ENCODE measurements at places on chromosomes 2 and 18. TPM values are rescaled to one million over a fixed set of nuclear protein-coding genes. Genes with fewer than 3 reads are reported as not detected.

GRCh38 chr2:192072778-192073177 is 122.0 kb downstream of the TMEFF2 start:
- no peak overlapping the region for H3K4me3 ChIP-seq
- no peaks in the 10 kb centered on the region for H3K36me3 ChIP-seq
- DNase-seq, result no peak
- H3K27me3 ChIP-seq, result no peaks in the 10 kb centered on the region
- H3K27ac ChIP-seq, result no peak overlapping the region
- H3K4me1 ChIP-seq, result no peaks in the 10 kb centered on the region

DNA sequence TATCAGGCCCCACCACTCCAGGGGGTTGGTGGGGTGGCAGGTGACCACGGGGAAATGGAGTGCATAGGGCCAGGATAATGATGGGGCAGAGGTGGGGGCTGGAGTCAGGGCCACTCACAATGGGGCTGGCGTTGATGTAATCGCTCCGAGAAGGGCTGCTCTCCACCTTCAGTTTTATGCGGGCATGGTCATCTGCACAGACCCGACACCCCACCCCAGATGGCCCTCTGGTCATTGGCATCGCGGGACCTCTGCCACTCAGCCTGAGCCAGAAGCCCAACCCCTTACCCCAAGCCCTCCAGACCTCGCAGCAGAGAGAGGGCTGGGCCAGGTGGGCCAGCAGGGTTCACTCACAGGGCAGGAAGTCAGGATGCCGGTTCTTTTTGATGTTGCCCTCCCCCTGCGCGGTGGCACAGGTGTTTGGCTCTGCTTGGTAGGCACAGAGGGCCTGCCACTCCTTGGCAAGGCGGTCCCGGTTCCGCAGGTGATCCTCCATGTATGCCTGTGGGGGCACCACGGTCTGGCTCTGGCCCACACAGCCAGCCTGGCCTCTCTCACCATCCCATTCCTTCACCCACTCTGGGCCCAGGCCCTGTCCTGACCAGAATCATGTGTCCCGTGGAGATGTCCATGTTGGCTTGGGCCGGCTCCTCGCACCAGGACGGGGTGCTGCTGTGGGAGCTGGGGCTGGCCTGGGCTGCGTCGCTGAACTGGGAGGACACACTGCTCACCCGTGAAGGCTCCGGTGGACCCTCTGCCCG is 12.4 kb downstream of the PTPRN start:
- peaks cover 8% of the 10 kb centered on the region for H3K36me3 ChIP-seq
- H3K27ac ChIP-seq, result no peak overlapping the region

DNA sequence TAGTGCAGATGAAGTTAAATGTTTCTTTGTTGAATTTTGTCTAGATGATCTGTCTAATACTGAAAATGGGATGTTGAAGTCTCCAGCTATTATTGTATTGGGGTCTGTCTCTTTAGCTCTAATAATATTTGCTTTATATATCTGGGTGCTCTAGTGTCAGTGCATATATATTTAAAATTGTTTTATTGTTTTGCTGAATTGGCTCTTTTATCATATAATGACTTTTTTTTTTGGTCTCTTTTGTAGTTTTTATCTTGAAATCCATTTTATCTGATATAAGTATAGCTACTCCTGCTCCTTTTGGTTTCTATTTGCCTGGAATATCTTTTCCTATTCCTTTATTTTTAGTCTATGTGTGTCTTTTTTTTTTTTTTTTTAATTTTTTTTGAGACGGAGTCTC is 79.2 kb downstream of the COMMD1 start:
- H3K4me3 ChIP-seq, result no peak overlapping the region
- H3K36me3 ChIP-seq, result no peaks in the 10 kb centered on the region
- no peaks in the 10 kb centered on the region for H3K27me3 ChIP-seq
- no peak overlapping the region for H3K27ac ChIP-seq
- peaks cover 9% of the 10 kb centered on the region for H3K4me1 ChIP-seq

DNA sequence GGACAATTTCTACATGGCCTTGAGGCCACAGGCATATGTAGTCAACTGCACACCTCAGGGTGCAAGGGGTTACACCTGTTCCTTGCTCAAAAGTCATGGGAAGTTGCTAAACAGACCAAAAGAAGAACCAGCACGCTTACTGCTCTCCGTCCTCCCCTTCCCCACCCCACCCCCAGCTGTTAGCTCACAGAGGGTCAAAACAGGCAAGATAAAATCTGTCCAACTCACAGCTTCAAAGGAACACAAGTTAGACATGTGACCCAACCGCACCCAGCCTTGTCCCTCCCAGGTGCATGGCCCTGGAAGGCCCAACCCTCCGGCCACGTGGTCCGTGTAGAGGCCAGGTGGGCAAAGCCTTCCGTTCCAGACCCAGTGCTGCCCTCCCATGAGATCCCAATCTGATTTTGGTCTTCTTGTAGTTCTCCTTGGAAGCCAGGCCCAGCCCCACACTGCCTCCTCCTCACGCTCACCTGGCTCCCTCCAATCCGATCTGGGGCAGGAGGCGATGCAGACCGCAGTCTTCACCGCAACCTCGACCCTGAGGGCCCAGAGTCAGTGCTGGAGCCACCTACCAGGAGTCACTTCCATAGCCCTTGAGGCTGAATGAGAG is 14.5 kb upstream of the ASPRV1 start:
- H3K36me3 ChIP-seq, result no peaks in the 10 kb centered on the region
- no peak overlapping the region for H3K27ac ChIP-seq
- H3K4me3 ChIP-seq, result no peak overlapping the region
- no peaks in the 10 kb centered on the region for H3K27me3 ChIP-seq
- no peaks in the 10 kb centered on the region for H3K4me1 ChIP-seq

DNA sequence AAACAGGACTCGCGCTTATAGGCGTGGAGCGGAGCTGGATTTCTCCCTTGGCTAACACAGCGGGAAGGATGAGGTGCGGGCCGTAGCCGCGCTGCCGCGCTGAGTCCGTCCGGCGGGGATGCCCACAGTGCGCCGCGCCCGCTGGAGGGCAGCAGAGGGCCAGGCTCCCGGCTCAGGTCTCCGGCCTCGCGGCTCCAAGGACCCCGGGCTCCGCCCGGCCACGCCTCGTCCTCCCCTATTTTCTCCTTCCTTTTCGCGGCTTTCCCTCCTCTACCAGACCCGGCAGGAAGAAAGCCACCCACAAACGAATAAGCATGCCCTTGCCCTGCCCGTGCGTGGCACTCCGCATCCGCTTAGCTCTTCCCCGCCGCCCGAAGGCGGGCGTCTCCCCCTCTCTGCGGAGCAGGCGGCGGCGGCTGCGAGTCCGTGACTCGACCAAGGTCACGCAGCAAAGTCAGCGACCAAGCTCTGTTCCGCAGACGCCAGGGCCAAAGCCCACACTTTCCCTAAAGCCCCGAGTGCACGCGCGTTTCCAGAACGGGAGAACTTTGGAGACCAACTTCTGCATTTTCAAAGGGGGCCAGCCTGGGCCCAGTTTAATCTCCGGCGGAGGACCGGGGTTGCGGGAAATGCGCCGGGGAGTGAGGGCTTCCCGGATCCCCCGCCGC is 48.5 kb downstream of the KCNIP3 start:
- peak; percentile 93 for DNase-seq
- peak overlapping the region; percentile 78 for H3K4me3 ChIP-seq
- H3K27me3 ChIP-seq, result peaks cover 30% of the 10 kb centered on the region
- no peak overlapping the region for H3K27ac ChIP-seq
- H3K36me3 ChIP-seq, result peaks cover 4% of the 10 kb centered on the region

DNA sequence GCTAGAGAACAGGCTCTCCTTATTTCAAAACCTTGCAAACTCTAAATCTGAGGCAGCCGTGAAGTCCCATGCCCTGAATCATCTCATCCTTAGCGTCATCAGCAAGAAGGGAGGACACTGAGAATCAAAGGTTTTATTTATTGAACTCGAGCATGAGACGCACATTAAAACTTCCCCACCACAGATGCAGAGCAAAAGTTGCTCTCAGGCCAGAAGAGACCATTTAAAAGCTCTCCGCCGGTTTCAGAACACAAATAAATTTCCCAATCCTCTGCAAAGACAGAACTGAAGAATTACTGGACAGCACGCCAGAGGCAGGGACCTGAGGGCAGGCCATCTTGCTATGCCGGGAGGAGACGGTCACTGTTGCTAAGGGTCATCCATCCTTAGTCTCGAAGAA is 1.3 kb downstream of the AMMECR1L start:
- H3K36me3 ChIP-seq, result peaks cover 46% of the 10 kb centered on the region
- peak overlapping the region; percentile 92 for H3K4me3 ChIP-seq
- H3K4me1 ChIP-seq, result peaks cover 26% of the 10 kb centered on the region
- H3K27me3 ChIP-seq, result no peaks in the 10 kb centered on the region

DNA sequence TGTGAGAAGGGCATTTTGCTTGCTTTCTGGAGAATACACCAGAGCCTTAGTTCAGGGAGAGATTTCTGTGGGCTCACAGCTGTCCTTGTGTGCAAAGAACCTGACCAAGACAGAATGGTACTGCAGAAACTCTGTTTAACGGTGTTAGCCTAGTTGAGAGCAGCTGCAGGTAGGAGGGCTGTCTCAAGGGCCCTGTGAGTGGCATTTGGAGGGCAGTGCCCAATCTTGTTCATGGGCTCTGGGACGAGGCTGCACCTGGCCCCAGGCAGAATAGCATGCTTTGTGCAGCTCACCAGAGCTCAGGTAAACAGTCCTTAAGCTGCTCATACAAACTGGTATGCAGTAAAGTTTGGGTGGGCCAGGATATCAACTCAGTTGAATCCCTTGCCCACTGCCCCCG is 16.9 kb upstream of the RGPD4 start:
- no peaks in the 10 kb centered on the region for H3K27me3 ChIP-seq
- H3K27ac ChIP-seq, result no peak overlapping the region
- H3K36me3 ChIP-seq, result no peaks in the 10 kb centered on the region
- H3K4me1 ChIP-seq, result peaks cover 20% of the 10 kb centered on the region

DNA sequence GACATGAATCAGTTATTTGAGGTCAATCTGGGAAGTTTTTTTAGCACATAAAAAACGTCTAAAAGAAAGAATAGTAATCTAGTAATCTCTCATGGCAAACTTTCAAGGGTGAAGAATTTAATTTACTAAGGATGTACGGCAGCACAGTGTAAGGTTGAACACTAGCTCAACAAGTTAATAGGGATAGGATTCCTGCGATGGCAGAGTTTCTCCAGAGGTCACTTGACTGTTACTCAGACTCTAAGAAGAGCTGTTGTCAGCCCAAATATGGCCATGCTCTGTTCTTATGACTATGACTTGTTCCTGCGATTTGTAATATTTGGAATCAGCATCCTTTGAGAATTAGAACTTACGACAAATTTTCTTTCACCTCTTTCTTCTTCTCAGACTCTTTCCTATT is 553.3 kb upstream of the TNP1 start:
- H3K4me1 ChIP-seq, result no peaks in the 10 kb centered on the region
- H3K27ac ChIP-seq, result no peak overlapping the region
- no peak for DNase-seq
- no peaks in the 10 kb centered on the region for H3K27me3 ChIP-seq

DNA sequence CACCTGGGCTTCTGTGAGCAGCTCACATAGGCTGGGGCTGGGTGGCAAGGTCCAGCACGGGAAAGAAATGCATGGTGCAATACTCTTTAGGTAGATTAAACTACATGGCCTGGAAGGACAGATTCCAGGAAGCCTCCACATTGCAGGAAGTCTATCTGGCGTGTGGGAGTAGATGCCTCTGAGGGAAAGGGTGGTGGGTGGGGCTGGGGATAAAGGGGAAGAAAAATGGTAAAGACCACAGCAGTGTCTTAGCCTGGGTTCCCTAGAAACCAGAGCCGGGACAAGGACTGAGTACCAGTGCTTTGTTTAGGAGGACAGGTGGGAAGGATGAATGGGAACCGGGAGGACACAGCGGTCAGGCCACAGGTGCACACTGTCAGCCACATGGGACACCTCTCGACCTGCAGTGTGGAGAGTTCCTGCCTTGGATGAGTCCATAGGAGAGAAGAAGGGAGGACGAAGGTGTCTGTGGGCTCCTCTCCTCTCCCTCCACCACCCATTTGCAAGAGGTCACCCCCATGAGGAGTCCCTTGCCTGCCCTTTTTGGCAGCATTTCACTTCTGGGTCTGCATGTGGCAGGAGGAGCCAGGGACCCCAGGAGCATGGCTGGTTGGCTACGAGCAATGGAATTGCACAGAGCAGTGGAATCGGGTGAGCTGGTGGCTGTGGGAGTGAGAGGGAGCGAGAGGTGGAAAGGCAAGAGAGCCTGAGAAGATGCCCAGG is 91.5 kb upstream of the HS6ST1 start:
- H3K36me3 ChIP-seq, result no peaks in the 10 kb centered on the region
- no peaks in the 10 kb centered on the region for H3K4me1 ChIP-seq
- DNase-seq, result no peak
- H3K27me3 ChIP-seq, result no peaks in the 10 kb centered on the region
- no peak overlapping the region for H3K27ac ChIP-seq

DNA sequence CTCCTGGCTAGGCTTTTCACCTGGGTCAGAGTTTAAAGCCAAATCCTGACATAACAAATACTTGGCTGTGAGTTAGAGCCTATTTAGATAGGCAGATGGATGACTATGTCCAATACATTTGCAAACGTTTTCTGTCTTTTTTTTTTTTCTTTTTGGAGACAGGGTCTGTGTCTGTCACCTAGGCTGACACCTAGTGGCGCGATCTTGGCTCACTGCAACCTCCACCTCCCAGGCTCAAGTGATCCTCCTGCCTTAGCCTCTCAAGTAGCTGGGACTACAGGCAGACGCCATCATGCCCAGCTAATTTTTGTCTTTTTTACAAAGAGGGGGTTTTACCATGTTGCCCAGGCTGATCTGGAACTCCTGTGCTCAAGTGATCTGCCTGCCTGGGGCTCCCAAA is 124.8 kb downstream of the DYM start:
- H3K4me1 ChIP-seq, result peaks cover 14% of the 10 kb centered on the region
- H3K4me3 ChIP-seq, result no peak overlapping the region
- H3K27me3 ChIP-seq, result no peaks in the 10 kb centered on the region
- no peaks in the 10 kb centered on the region for H3K36me3 ChIP-seq
- no peak overlapping the region for H3K27ac ChIP-seq
- DNase-seq, result peak; percentile 50

LTBP1 gene
- total RNA-seq, result 13.9 TPM

CD8A gene
- 0.20 TPM for total RNA-seq

HOXD1 gene
- not detected for total RNA-seq

LOXHD1 gene
- not detected for total RNA-seq

KCNG3 gene
- 0.73 TPM for total RNA-seq

IL1F10 gene
- total RNA-seq, result not detected
